Anterior cingulate cortex (tissue), 58 donors: ENCODE measurements at places on chromosomes 16 and 17.
A peak's percentile ranks its signal among the peaks of the same experiment; 100 is the strongest.

- DNase-seq = peak; percentile 82
These were observed 23.0 kb downstream of the VPS35L start for GRCh38 chr16:19578378-19578971.

DNA sequence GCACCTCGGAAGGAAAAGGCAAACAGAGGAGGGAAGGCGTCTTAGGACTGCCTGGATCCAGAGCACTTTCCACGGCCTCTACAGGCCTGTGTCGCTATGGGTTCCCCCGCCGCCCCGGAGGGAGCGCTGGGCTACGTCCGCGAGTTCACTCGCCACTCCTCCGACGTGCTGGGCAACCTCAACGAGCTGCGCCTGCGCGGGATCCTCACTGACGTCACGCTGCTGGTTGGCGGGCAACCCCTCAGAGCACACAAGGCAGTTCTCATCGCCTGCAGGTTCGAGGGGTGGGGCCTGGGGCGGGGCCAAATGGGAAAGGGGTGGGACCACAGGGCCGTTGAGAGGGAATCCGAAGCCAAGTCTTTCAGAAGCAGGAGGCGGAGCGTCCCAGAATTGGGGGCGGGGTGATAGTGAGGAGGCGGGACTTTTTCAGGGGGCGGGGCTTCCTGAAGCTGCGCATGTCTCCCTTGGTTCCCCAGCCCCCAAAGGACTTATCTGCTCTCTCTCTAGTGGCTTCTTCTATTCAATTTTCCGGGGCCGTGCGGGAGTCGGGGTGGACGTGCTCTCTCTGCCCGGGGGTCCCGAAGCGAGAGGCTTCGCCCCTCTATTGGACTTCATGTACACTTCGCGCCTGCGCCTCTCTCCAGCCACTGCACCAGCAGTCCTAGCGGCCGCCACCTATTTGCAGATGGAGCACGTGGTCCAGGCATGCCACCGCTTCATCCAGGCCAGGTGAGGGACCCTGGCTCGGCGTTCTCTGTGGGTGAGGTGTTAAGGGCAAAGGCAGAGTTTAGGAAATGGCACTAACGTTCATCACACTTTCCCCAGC lies 939 bp downstream of the BCL6B start:
- peak; percentile 62 for DNase-seq

- DNase-seq = peak; percentile 59
These were observed 116.7 kb downstream of the CACNG3 start for GRCh38 chr16:24372824-24373223.

DNA sequence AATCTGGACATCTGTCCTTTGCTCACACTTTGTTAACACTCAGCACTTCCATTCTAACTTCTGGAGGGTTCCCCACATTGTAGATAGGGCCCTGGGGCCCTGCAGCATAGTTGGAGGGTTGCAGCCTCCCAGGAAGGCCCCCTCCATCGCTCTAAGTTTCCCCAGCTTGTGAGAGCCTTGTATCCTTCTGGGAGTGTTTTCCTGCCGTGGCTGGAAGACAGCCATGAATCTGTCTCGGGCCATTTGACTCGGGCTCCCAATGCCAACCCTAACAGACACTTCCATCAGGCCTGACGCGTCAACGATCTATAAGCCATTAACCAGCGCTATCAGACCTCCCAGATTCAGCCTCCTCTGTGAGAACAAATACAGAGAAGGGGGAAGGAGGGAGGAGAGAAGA lies 263.7 kb upstream of the RPL38 start:
- no peak for DNase-seq

GRCh38 chr16:75622761-75623605 lies at the start of gene ADAT1:
ADAT1 (minus strand) TSS chr16:75623281; CDS start chr16:75620799, 2,482 bp downstream.
- DNase-seq = peak; percentile 95

DNA sequence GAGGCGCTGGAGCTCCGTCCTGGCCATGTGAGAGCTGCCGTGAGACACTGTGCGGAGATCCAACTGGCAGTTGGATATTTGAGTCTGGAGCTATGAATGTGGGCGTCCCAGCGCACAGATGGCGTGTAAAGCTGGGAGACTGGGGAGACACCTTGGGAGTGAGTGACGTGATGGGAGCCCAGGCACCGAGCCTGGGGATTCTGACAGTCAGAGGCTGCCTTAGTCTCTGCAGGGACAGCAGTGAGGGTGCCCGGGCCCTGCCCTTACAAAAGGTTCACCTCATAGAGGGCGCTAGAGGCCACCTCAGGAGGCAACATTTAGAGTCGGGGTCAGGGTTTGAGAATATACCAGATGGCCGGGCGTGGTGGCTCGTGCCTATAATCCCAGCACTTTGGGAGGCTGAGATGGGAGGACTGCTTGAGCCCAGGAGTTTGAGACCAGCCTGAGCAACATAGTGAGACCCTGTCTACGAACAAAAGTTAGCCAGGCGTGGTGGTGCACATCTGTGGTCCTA lies 194.1 kb upstream of the GSE1 start:
- DNase-seq = peak; percentile 60

DNA sequence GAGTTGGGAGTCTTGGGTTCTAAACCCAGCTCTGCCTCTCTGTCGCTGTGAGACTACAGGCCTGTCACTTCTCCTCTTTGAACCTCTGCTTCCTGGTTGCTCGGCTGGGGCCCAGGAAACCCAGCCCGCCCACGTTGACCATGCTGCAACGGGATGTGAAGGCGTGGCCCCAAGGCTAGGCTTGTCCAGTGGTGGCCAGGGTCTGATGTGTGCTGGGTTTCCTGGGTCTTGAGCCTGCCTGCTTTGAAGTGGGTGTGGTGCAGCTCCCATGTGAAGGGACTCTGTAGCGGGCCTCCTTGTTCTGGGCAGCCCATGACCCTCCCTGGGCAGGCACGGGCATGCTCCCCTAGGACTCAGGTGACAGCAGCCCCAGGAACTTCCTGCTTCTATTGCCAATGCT lies 82.3 kb downstream of the SDR42E1 start:
- DNase-seq = no peak

GRCh38 chr16:3214904-3215600 lies 19.9 kb downstream of the ZNF200 start:
- DNase-seq = no peak

DNA sequence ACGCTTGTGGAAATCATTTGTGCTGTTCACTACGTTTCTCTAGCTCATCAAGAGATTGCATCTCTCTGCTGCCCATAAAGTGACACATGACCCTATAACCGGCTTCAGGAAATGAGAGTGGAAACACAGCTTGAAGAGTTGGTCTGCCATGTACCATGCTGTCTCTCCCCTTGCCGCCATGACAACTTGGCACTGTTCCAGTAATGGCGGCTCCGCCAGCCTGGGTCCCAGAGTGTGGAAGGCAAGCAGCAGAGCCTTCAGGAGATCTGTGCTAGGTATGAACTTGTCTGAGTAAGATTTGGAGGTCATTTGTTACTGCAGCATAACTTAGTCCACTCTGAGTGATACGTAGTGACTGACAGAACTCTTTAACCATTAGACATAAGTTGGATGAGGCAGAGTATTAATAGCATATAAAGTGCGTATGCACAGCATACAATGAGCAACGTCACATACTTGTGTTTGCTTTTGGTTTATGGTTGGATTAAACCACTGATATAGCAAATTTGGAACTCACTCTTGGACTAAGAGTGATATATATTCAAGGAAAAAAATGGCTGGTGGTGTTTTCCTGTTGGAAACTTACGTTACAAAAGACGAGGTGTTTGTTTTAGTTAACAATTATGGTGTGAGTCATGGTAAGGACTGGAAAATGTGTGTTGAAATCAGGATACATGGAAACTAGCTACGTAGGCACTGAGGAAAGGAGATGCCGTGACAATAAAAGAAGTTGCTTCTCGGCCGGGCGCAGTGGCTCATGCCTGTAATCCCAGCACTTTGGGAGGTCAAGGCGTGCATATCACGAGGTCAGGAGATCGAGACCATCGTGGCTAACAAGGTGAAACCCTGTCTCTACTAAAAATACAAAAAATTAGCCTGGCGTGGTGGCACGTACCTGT lies 24.4 kb upstream of the PMP22 start:
- DNase-seq = no peak

DNA sequence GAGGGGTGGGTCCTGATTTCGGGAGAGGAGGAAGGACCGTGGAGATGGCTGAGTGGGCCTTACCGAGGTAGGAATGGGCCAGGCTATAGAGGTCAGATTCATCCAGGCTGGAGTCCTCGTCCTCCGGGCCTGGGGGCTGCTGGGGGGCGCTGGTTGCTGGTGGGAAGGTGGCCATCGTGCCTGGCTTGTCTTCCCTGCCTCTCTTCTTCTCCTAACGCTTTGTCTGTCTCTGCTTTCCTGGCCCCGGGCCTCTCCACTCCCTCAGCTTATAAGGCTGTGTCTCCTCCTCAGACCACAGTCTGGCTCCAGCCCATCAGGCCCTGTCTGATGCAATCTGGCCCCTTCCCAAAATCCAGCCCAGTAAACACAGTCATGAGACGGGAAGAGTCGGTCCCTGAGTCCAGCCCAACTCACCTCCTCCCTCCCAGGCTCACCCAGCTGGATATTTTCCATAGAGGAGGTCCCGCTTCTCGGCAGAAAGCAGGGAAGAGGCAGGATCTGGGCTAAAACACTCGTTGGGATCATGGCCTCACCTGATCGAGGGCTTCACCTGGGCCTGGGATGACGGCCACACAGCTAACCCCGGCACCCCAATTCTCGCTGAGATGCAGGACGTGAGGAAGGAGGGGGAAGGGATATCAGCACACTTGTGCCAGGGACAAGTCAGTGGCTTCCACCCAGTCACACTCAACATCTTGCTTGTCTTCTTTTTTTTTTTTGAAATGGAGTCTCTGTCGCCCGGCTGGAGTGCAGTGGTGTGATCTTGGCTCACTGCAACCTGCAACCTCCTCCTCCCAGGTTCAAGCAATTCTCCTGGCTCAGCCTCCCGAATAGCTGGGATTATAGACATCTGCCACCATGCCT lies at the start of gene NUPR1:
TSS of gene NUPR1 (minus strand) at position 242 of the 864 bp plus-strand sequence. CDS start at position 175, 67 bp downstream.
- peak; percentile 55 for DNase-seq

- DNase-seq = no peak
These were observed 23.3 kb downstream of the ELAC2 start for GRCh38 chr17:12994341-12995074.

- DNase-seq = no peak
These were observed 9.6 kb downstream of the DCTN5 start for GRCh38 chr16:23650674-23651416.

DNA sequence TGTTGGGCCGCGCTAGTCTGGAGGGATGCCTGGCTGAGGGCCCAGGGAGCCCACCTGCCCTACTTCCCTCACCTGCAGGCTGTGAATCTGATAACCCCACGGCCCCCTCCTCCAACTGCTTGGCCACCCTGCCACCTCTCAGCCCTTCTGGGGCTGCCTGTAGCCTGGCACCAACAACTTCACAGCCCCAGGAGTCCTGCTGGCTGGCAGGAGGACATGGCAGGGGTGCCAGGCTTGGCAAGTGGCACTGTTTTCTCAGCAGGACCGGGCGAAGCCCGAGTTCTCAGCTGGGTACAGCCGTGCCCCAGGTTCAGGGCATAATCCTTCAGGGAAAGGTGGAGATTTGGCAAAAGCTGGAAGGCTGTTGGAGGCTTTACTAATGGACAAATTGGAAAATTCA lies 129.6 kb downstream of the CMIP start:
- no peak for DNase-seq

GRCh38 chr17:75463603-75464002 lies 7.2 kb downstream of the TMEM94 start:
- no peak for DNase-seq

- DNase-seq = no peak
These were observed 49.6 kb downstream of the PITPNM3 start for GRCh38 chr17:6506679-6507231.

GRCh38 chr17:47894498-47895346 lies 1.3 kb upstream of the SP2 start:
- no peak for DNase-seq

- no peak for DNase-seq
These were observed 3.1 kb upstream of the TNFSF13 start for GRCh38 chr17:7555320-7555948.

- DNase-seq = no peak
These were observed 274.2 kb upstream of the ERCC4 start for GRCh38 chr16:13645601-13646245.

GRCh38 chr16:60907645-60908044 lies 1128.6 kb downstream of the CDH8 start:
- DNase-seq = no peak

- no peak for DNase-seq
These were observed 71.2 kb upstream of the LGALS9 start for GRCh38 chr17:27559506-27560481.

DNA sequence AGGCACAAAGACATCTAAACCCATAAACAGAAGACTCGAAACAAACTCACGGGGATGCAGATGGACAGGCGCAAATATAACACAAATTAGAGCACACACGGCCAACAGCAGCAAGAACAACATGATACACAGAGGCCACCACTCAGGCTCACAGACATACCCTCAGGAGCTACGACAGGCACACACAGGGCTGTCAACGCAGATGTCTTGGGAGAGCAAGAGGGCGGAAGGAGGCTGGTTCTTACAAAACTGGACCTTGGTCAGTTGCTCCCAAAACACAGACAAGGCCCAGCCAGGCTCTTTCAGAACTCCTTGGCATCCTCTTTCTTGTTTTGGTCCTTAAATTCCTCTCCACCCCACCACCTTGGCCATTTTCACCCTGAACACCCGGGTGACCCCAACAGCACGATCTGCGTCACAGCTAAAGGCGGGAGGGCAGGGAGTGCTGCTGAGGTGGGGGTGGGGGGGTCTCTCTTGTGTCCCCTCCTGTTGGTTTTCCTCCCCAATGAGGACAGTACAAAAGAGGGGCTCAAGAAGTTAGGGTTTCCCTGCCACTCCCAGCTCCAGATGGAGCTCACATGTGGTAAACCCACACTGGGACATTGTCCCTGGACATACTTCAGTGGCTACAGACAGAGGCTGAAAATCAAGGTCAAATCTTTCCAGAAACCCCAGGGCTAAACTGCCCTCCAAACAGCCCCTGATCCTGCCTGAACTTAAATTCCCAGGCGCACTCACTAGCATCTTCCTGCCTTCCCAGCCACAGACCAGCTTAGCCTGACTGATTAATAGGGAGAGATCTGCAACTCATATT lies 221.3 kb downstream of the C16orf78 start:
- no peak for DNase-seq

DNA sequence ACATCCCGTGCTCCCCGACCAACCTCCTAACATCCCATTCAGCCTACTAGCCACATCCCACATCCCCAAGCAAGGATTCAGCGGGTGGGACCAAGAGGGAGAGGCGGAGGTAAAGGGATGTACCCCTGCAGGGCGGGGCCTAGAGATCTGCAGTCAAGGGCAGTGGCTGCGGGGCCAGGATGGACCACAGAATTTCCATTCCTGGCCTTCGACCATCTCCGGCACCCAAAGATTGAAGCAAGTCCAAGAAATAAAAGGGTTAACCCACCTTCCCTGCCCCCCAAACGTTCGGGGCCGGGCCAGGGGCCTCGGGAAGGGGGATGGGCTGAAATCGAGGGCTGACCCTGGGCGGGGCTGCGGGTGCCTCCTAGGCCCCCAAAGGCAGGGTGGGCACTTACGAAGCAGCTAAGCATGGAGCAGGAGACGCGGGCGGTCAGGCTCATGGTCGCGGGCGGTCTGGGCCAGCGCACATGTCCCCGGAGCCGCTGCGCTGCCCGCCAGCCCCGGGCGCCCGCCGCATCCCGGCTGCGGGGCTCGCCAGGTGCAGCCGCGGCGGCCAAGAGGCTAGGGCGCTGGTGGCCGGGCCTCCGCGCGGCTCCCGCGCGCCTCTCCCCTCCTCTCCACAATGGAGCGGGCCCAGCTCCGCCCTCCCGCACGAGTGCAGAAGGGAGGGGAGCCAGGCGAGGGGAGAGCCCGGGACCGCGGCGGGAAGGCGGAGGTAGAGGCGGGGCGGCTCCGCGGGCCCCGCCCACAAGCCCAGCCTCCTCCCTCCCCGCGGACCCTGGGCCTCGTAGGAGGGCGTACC lies at the start of gene MTMR4:
TSS of gene MTMR4 (minus strand) at position 674 of the 805 bp plus-strand sequence. CDS start at position 443, 231 bp downstream.
- DNase-seq = peak; percentile 87

- no peak for DNase-seq
These were observed 405.1 kb downstream of the SNX29 start for GRCh38 chr16:12381662-12382061.
